Tibial artery (tissue), 4 donors: ENCODE measurements at places on chromosomes 5 and 9.

DNA sequence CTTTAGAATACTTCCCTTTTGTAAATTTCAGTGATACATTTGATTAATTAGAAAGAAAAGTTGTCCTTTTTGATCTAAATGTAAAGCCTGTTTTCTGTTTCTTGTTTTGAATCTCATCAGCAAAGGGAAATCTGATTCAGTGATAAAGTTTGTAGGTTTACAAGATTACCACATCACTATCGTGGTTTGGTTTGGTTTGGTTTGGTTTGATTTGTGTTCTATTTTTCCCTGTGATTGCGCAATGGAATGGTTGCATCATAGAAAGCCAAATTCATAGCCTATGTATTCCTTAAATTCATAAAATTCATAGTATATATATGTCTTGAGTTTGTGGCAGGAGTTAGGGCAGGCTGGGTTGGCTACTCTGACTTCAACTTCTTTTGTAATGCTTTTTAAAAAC lies 15.2 kb downstream of the SRFBP1 start:
- DNase-seq = no peak

DNA sequence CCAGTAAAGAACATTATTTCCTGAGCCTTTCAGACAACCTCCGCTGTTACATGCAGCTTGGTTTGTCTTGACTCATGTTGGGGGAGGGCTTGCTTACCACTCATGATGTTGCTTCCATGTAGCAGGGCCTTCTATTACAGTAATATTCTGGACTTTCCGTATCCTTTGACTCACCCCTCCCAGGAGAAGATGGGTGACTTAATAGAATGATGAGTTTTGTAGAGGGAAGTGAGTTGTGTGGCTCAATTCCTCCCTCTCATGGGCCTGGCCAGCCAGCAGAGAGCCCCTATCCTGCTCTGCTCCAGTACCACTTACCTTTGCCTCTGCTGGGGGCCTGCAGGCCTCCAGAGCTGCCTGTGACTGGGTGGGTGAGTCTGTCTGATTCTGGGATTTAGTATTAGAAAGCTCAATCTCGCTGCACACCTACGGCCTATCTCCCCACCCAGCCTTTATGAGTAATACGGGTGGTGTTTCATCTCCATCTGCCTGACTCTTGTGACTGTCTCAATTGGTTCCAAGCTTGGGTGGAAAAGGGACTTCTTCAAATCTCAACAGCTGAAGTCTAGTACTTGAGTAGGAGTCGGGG lies 52.6 kb upstream of the KLF9 start:
- no peak for DNase-seq

- no peak for DNase-seq
These were observed 135.3 kb downstream of the NUDT12 start for GRCh38 chr5:103427326-103427725.

GRCh38 chr5:31854181-31855133 lies 215.5 kb downstream of the PDZD2 start:
- DNase-seq = peak; percentile 73

- no peak for DNase-seq
These were observed 34.7 kb upstream of the ICE1 start for GRCh38 chr5:5387777-5388176.

GRCh38 chr5:159963935-159964334 lies 45.0 kb upstream of the TTC1 start:
- DNase-seq = no peak

DNA sequence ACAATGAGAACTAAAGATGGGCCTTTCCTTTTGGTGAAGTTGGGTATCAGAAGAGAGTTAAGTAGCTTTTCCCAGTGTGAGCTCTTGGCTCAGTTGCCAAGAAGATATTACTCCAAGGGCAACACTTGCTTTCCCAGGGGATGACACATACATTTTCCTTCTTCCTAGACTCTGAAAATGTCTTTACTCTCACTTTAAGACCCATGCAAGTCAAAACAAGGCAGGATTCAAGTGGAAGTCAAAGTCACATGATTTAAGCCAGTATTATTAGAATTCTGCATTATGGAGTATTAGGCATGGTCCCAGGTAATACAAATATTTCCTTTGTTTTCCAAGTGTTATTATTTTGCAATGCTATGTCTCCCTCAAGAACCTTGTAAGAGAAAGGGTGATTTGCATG lies 175.1 kb downstream of the PPP2R2B start:
- no peak for DNase-seq

GRCh38 chr5:16271851-16272250 lies 92.3 kb upstream of the MARCHF11 start:
- no peak for DNase-seq

GRCh38 chr5:151757233-151758140 lies 944 bp downstream of the ATOX1 start:
- no peak for DNase-seq

GRCh38 chr5:138243794-138244193 lies 30.6 kb downstream of the GFRA3 start:
- DNase-seq = no peak

GRCh38 chr9:107759009-107759822 lies 269.6 kb upstream of the KLF4 start:
- no peak for DNase-seq

GRCh38 chr9:130498918-130499698 lies 54.3 kb downstream of the ASS1 start:
- no peak for DNase-seq

GRCh38 chr5:50738864-50739263 lies 72.4 kb downstream of the PARP8 start:
- no peak for DNase-seq

DNA sequence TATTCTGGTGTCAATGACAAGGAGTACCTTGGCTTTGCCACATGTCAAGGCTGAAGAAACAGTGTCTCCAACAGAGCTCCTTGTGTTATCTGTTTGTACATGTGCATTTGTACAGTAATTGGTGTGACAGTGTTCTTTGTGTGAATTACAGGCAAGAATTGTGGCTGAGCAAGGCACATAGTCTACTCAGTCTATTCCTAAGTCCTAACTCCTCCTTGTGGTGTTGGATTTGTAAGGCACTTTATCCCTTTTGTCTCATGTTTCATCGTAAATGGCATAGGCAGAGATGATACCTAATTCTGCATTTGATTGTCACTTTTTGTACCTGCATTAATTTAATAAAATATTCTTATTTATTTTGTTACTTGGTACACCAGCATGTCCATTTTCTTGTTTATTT lies 19.8 kb downstream of the CD274 start:
- no peak for DNase-seq

GRCh38 chr5:39177631-39177964 lies 41.8 kb downstream of the FYB1 start:
- no peak for DNase-seq

- peak; percentile 63 for DNase-seq
These were observed 45.4 kb downstream of the HABP4 start for GRCh38 chr9:96495341-96495740.

DNA sequence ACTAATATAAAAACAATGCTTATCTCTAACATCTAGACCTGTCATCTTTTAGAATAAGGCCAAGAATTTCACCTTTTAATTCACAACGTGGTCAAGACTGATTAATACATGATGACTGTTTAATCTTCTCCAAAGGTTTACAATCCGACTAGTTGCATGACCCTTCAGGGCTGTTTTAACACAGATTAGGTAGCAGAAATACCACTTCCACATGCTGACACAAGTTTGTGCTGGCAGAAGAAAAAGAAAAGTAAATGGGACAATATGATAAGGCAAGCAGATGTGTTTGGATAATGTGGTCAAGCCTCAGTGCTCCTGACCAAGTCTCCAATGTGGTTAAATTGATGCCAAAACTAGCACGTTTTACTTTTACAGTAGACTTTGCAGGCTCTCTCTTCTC lies 31.1 kb downstream of the SEMA6A start:
- DNase-seq = no peak

DNA sequence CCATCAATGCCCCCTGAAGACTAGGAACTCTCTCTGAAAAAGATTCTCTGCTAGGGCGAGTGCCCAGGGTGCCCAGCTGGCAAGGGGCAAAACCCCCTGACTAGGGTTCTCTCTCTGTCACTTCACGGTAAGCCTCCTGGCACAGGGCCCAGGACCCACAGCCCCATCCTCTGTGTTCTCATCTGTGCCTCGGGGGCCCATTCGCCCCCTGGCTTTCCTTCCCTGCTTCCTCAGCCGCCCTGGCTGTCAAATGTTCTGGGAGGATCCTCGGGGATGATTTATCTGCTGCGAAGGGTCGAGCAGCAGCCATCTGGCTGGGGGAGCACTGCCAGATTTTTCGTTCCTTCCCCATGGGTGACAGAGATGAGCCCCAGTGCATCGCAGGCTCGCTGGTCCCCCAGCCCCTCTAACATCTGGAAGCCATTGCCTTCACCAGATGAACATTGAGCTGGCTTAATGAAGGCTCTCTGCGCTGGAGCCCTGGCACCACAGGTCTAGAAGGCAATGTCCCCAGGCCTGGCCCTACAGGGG lies 24.2 kb downstream of the HMCN2 start:
- DNase-seq = no peak

DNA sequence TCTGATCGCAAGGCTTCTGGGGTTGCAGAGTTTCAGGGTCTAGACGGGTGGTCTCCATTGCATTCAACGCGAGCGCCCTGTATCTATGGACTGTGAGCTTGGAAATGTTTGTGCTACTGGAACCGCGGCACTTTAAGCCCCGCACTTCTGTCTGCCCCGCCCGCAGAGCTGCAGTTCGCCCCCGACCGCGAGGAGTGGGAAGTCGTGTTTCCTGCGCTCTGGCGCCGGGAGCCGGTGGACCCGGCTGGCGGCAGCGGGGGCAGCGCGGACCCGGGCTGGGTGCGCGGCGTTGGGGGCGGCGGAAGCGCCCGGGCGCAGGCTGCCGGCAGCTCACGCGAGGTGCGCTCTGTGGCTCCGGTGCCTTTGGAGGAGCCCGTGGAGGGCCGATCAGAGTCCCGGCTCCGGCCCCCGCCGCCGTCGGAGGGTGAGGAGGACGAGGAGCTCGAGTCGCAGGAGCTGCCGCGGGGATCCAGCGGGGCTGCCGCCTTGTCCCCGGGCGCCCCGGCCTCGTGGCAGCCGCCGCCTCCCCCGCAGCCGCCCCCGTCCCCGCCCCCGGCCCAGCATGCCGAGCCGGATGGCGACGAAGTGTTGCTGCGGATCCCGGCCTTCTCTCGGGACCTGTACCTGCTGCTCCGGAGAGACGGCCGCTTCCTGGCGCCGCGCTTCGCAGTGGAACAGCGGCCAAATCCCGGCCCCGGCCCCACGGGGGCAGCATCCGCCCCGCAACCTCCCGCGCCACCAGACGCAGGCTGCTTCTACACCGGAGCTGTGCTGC lies 1.0 kb downstream of the ADAMTS19 start:
- DNase-seq = no peak

- no peak for DNase-seq
These were observed 116.5 kb downstream of the SLC1A3 start for GRCh38 chr5:36722900-36723299.

DNA sequence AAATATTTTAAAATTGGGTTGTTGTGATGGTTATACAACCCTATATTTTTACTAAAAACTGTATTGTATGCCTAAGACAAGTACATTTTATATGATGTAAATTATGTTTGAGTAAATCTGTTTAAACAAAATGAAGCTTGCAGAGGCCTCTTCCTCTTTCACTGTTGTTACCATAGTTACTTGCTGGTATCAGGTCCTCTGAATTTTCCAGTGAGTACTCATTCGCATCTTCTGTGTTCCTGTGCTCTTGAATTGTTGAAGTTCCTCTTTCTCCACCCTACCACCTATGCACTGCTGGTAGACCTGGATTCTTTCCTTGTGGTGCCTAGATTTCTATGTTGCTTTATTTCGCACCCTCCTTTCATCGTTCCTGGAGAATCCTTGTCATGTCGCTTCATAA lies 938.5 kb upstream of the ACO1 start:
- no peak for DNase-seq

DNA sequence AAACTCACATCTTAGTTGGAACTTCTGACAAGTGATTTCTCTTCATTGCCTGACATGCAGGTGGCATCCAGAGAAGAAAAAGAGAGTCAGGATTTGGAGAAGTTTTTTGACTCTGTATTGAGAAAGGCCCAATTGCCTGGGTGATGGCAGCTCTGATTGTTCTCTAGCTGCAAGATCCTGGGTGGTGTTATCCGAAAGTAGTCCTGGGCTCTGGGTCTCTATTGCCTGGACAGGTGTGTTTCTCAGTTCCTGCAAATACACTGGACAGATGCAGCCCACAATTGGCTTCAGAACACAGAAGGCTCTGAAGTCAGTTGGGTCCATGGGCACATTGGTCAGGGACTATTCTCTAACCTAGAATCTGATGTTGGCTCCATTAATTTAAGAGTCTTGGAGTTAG lies 67.4 kb downstream of the RGS3 start:
- DNase-seq = no peak

- DNase-seq = no peak
These were observed 137.1 kb downstream of the KCNIP1 start for GRCh38 chr5:170640731-170641588.

DNA sequence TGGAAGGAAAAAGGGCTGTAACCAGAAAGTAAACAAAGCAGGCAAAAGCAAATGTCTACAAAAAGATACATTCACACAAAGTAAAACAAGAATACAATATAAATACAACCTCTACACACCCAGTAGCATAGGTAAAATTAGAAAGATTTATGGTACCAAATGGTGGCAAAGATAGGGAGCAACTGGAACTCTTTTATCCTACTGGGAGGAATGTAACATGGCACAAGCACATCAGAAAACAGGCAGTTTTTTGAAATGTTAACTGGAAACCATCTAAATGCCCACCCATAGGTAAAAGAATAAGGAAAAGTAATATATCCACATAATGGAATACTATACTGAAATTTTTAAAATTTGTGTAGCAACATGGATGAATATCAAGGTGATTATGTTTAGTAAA lies 8.7 kb upstream of the ARL14EPL start:
- no peak for DNase-seq

- no peak for DNase-seq
These were observed 79.6 kb downstream of the RAI14 start for GRCh38 chr5:34735491-34736426.

GRCh38 chr9:132614324-132614723 lies 31.9 kb downstream of the BARHL1 start:
- no peak for DNase-seq

GRCh38 chr5:1967736-1968135 lies 85.0 kb upstream of the IRX4 start:
- no peak for DNase-seq

GRCh38 chr9:97562542-97562941 lies 61.1 kb downstream of the TMOD1 start:
- DNase-seq = peak; percentile 82

DNA sequence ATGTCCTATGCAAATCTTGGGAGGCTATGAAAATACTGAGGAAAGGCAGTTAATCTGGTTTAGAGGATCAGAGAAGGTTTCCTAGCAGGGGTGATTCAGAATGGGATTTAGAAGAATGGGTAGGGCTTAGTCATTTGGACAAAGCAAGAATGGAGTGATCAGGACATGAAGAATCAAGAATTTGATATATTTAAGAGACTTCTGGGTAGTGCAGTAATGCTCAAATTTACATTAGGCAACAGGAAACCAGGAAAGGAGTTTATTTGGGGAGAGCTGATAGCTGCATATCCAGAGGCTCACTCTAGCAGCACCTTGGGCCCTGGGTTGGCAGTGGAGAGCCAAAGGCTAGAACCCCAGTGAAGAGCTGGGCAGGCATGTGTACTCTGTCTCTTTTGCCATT lies 78.9 kb upstream of the PAPPA start:
- no peak for DNase-seq

DNA sequence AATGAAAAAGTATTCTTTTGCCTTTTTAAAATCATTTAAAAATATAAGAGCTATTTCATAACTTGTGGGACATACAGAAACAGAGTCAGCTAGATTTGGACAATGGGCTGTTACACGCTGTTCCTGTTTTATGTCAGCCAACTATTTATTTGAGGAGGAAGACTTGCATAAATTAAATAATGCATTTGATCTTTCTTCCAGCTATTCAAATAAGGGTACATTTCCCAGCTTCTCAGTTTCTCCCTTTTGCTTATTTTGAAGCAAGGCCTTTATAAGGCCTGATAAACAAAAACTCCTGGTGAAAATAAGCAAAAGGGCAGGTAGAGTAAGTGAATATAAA lies 6.5 kb downstream of the STOM start:
- no peak for DNase-seq
